Activated CD4-positive, CD25-positive, alpha-beta regulatory T cell treated with anti-CD3 and anti-CD28 coated beads, Interleukin-2, amount 50 U/mL, for 72 hours (primary cell): ENCODE measurements at places on chromosomes 11 and 22.

DNA sequence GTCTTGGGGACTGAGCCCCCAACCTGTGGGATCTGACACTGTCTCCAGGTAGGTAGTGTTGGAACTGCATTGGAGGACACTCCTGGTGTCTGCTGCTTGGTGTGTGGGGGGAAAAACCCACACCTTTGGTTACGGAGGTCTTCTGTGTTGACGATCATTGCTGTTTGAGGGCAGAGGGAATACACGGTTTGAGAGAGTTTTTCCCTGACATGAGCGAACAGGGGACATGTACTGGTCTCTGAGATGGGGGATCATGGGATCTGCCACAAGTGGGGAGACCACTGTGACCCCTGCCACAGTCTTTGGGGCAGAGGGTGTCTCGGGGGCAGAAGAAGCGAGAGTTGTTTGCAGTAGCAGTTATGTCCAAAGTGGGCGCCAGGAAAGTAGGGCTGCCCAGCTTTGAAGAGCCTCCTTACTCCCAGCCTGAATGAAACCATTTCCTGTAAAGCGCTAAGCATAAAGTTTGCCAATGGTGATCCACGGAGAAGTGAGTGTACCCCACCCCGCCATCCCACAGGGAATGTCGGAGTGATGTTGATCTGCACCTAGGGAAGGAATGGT is 5.4 kb upstream of the SAA2 start:
- DNase-seq = no peak

DNA sequence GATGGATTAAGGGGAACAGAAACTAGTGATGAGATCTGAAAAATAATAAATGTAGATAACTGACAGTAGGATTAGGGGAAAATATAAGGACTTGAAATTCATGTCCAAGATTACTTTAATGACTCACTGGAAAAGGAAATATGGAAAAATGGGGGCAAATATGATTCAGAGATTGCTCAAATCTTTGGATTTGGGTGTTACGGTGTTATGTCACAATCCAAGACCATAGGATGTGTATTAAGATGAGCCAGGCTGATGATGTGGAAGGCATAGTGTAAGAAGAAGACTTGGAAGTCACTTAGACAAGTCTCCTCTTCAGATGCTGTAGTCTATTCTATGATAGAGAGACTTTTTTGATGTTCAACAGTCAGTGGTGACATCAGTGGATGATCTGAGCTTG is 323.7 kb downstream of the LUZP2 start:
- DNase-seq = no peak

GRCh38 chr11:65547446-65548125 is 10.6 kb downstream of the LTBP3 start:
- DNase-seq = no peak

DNA sequence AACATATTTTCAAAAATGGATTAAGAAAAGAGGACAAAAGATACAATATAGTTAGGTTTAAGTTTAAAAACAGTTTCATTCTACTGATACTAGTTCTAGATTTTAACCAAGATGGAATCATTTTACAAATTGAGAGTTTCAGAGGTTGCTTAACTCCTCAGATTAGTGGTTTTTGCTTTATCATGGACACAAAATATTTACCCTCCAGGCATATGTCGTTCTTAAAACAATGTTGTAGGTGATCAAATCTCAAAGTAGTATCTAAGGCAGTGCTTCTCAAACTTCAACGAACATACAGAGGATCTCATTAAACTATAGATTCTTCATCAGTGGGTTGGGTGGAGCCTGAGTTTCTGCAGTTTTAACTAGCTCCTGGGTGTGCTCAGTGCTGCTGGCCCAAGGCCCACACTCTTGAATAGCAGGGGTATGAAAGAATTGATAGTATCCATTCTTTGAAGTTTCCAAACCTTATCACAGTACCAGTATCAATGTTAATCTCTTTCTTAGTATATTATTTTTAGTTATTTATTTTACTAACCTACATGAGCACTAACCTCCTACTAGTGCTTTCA is 48.0 kb downstream of the YAP1 start:
- DNase-seq = no peak

- DNase-seq = peak; percentile 56
These were observed 2.8 kb downstream of the PARVB start for GRCh38 chr22:44026630-44027511.
